ENCODE measurements at places on chromosomes 6 and 20.

DNA sequence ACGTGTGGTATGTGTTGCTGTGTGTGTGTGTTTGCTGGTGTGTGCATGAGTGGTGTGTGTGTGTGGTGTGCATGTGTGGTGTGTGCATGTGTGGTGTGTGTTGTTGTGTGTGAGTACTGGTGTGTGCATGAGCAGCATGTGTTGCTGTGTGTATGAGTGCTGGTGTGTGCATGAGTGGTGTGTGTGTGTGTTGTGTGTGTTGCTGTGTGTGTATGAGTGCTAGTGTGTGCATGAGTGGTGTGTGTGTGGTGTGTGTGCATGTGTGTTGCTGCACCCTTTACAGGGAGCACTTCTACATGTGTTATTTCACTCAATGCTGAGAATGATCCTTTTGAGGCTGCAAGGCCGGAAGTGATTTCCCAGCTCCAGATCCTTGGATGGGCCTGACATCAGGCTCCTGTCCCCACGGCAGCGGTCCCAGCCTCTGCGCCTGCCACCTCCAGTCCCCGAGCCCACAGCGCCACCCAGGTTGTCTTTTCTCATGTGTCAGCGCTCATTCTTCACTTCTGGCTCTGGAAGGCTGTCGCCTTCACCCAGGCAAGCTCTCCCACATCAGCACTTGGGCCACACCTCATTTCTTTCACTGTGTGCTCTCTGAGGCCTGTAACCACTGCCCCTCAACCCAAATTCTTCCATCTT is 2.6 kb downstream of the NPEPL1 start:
- DNase-seq = no peak

GRCh38 chr6:99432877-99433276 is 7.8 kb upstream of the PNISR start:
- no peak for DNase-seq

DNA sequence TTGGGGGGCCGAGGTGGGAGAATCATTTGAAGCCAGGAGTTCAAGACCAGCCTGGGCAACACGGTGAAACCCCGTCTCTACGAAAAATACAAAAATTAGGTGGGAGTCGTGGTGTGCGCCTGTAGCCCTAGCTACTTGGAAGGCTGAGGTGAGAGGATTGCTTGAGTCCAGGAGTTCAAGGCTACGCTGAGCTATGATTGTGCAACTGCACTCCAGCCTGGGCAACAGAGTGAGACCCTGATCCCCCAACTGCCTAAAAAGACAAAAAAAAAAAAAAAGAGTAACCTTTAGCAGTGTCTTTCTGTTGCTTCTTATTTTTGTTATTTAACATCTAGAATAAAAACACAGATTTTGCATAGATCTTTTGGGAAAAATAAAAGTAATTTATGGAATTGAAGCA is 13.1 kb upstream of the COQ3 start:
- no peak for DNase-seq

- DNase-seq = no peak
Measured at GRCh38 chr6:57283911-57284455, 33.4 kb upstream of the PRIM2 start.

GRCh38 chr6:85449818-85450759 is at the start of gene NT5E:
Gene NT5E, plus strand, starts transcription at chr6:85450083. Its CDS starts 57 bp downstream, at chr6:85450140.
- DNase-seq = peak; percentile 84

GRCh38 chr6:127341471-127342202 is 1.8 kb downstream of the ECHDC1 start:
- DNase-seq = no peak
